ENCODE measurements at places on chromosomes 1 and 21.

DNA sequence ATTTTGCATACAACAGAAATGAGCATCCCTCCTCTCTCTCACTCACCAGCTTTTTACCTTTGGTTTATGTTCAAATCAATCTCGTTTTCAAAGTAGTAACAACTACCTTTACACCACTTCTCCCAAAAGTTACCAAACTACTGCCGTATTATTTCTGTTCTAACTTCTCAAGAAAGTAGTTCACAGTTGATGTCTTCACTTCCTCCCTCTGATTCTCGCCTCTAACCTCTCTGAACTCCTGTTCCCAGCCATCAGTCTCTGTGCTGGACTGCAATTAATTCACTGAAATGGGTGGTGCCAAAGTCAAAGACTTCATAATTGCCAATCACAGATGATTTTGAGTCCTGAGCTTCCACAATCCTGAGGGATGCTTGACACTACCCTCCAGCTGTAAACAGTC lies 54.0 kb downstream of the ZNF281 start:
- no peak for DNase-seq

- no peak for DNase-seq
Observed at GRCh38 chr21:31667639-31668038, 8.1 kb downstream of the SOD1 start.

GRCh38 chr1:3053366-3053980 lies 15.5 kb upstream of the PRDM16 start:
- DNase-seq: no peak

GRCh38 chr1:220705782-220706181 lies 15.6 kb downstream of the C1orf115 start:
- no peak for DNase-seq

DNA sequence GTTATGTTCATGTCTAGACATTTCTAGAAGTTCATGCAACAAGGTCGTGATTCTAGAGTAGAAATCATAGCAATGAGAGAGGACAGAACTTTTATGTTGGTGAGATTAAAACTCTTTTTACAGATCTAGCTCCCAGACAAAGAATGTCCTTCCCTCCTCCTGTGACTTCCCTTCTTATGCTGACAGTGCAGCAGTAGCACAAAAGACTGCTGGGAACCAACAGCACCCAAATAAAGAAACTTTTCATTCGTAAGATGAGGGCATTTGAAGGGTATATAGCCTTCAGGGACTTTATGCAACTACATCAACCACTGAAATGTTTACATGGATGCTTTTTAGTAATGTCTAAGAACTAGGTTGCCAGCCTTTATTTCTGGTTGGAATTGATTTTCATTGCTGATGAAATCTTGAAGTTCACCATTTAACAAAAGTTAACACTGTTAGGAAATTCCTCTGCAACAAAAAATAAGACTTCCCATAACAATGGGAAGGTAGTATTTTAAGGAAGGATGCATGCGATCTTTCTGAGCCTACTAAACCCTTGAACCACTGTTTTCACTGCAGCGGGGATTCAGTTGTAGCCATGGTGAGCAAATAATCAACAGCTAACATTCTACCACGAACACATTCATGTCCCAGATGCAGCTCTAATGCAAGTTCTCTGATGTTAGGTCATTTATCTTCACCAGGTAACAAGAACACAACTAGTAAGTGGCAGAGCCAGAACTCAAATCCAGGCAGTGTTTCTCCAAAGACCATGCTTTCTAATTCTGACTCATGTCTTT lies 672.8 kb downstream of the PTPRC start:
- DNase-seq: no peak

DNA sequence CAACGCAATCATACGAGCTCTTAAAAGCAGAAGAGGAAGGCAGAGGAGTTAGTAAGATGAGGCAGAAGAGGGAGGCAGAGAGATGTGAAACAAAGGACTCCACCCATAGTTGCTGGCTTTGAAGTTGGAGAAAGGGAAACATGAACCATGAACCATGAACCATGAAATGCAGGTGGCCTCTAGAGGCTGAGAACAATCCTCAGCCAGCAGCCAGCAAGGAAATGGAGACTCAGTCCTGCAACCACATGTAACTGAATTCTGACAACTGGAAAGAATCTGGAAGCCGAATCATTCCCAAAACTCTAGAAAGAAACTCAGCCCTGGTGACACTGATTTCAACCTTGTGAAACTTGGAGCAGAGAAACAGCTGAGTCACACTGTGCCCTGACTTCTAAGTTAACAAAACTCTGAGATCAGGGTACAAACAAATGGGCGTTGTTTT lies 10.1 kb downstream of the DIPK1A start:
- DNase-seq: no peak

All from LNCaP clone FGC (cell line).